HS-27A (cell line): ENCODE measurements at places on chromosomes 1 and 21.

DNA sequence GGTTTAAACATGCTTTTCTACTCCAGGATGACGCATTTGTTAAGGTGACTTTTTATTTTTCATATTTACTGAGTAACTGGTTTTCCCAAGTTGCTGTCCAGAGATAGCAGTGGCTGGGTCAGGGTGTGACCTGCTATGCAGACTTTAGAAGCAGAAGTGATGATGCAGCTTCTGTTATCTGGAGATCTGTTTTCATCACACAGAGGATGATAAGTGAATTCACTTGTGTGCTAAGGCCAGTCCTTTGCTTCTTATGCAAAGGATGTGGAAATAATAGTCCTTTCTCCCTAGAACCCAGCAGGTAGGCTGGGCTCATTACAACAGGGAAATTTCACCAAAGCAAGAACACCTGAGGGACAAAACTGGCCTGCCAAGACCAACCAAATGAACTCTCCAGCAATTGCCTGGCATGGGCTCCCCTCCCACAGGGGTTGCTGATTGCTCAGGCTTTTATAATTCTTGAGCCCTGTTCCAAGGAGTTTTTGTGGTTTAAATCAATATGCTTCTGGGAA lies 97.8 kb upstream of the LPGAT1 start:
- DNase-seq: no peak

GRCh38 chr1:243977094-243977493 lies 74.0 kb upstream of the ZBTB18 start:
- DNase-seq: no peak

- DNase-seq: no peak
These were observed 6.0 kb downstream of the HNRNPU start for GRCh38 chr1:244858357-244858756.

DNA sequence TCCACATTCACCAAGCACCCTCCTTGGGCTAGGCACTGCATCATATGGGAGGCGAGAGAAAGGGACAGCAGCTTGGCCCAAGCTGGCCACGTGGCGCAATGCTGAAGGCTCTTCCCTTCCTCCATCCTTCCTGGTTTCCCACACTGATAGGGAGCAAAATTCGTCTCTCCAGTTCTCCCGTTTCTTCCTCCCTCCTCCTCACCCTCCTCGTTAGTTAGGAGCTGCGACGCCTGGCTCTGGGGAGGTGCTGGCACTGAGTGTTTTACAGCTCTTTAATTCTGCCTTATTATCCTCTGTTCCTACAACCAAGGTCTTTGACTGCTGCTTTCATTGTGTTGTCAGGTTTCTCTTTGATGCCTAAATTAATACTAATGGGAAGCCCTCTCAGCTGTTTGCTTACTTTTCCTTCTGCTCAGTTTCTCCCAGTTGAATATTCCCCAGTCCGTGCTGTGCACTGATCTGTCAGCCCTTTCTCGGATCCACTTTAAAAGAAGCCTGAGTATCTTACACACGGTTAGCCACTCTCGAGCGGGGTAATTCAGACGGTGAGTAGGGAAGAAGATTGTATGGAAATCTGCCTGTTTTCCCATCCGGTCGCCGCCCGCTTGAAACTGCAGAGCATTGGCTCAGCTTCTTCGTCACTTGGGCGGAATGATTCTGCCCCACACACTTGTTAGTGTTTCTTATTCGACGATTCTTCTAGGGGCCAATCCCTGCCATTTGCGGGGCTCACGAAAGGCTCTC lies 56.2 kb upstream of the SMYD2 start:
- DNase-seq: no peak

DNA sequence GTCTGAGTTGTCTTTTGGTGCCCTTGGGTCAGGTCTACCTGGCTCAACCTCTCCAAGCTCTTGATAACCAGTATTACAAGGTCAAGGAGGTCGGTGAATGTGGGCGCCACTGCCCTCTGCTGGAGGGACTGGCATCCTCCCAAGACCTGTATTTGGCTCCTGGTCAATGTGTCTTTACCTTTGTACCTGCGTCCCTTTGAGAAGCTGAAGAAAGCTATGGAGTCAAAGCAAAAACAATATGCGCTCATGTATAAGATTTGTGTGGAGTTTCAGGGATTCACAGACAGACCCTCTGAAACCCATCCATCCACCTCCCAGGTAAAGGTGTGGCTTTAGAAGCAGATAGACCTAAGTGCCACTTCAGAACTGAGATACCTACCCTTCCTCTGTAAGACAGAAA lies 61.8 kb upstream of the NBL1 start:
- no peak for DNase-seq

DNA sequence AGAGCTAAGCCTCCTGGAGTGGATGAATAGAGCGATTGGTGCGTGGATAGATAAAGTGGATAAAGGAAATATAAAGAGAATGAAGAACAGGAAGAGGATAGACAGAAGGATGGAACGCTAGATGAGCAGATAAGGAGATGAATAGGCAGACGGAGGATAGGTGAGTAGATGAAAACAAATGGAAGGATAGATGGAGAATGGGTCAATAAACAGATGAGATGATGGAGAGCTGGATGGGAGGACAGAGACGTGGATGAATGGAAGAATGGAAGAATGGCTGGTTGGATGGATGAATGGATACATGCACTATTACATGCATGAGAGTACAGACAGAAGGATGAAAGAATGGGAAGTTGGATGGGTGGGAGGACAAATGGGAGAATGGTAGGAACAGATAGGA lies 35.2 kb upstream of the EDN2 start:
- no peak for DNase-seq

GRCh38 chr1:90710579-90711536 lies 6.2 kb downstream of the BARHL2 start:
- no peak for DNase-seq

DNA sequence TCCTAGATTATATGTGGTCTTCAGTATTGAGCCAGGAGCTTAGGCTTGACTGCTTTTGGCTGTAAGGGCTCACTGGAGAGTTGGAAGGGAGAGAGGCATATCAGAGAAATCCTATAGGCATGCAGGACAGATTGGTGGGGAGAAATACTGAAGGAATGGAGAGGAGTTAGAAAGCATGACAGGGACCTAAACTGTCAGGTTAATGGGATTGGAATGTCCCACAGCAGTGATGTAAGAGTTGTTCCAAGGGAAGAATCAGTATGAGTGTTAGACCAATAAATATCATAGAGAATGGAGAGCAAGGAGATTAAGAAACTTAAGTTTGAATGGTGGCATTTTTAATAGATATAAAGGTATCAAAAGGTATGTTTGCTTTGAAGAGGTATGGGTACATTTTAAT lies 39.7 kb downstream of the SLC35A3 start:
- DNase-seq: no peak

DNA sequence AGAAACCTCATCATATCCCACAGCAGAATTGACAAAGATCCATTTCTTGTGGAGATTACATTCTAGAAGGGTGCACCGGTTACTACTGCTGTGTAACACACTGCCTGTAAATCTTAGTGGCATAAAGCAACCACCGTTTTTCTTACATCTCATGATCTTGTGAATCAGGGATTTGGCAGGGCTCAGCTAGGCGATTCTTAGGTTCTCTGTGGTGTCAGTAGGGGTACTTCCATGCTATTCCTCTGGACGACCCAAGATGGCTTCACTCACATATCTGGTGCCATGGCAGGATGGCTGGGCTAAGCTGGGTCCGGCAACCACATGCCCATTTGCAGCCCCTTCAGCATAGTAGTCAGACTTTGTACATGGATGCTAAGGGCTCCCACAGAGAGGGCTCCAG lies 179.8 kb upstream of the TMEM51 start:
- no peak for DNase-seq

DNA sequence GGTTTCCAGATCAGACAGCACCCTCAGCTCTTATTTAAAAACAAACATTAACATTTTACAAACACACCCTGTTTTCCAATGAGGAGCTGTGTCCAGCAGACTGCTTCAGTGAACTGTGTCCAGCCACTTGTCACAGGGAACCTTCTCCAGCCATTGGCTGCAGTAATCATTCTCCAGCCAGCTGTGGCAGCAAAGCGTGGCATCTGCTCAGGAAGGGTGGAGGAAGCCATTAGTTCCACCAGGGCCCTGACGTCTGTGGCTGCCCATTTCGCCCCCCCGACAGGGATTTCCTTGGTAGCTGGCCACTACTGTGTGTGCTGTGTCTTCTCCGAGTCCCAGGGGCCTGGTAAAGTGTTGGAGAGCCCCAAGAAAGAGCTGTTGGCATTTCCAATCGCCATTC lies 62.9 kb upstream of the SELENON start:
- no peak for DNase-seq

GRCh38 chr1:221444346-221444745 lies 297.5 kb downstream of the DUSP10 start:
- DNase-seq: no peak

DNA sequence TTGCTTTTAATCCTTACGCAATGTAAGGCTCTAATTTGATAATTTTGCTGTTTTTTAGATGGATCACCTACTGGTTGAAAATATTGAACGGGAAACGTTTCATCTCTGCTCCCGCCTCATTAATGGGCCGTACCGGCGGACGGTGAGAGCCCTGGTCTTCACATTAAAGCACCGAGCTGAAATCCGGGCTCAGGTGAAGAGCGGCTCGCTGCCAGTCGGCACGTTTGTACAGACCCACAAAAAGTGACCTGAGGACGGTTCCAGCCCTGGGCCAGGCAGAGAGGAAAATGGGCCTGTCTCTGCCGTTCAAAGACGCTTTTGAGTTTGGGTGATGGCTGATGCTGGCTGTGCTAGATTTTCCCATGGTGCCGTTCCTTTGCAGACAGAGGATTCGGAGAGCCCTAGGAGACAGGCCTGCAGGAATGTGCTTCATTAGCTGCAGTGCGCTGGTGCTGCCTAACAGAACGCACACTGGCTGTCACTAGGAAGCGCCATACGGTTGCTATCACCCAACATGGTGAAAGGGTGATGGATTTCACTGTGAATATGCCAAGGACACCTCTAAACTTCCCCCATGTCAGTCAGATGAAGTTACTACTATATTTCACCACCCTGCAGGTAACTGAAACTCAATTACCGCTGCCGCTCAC lies 42.9 kb downstream of the TCEANC2 start:
- no peak for DNase-seq

DNA sequence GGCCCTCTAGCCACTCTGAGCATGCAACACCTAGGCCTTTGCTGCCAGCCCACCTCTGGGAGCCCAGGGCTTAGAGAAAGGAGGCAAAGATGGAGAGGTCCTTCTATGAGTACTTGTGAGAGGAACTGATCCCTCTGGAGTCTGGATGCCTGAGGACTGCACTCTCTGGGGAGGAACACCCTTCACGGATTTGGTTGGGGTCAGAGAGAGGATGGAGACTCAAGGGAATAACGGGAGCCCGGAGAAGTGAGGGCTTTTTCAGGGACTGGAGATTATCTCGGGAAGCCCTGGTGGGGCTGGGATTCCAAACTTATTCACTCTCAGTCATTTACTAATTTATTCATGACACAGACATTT lies 413 bp upstream of the C1orf232 start:
- no peak for DNase-seq

- no peak for DNase-seq
These were observed 23.3 kb upstream of the PAX7 start for GRCh38 chr1:18607289-18607760.

- no peak for DNase-seq
These were observed 504.1 kb upstream of the PKN2 start for GRCh38 chr1:88179943-88180342.

DNA sequence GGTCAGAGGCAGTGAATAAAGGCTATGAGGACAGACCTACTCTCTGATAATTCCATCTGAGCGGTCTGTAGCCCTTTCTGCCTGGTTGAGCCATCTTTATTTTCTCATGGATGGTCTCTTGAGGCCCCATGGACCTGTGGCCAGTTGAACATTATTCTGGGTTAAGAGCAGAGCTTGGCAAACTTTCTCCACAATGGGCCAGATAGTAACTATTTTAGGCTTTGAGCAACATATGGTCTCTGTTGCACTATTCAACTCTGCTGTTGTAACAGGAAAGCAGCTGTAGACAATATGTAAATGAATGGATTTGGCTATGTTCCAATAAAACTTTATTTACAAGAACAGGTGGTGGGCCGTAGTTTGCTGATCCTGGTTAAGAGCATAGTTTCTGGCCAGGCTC lies 62.7 kb downstream of the KAZN start:
- no peak for DNase-seq

DNA sequence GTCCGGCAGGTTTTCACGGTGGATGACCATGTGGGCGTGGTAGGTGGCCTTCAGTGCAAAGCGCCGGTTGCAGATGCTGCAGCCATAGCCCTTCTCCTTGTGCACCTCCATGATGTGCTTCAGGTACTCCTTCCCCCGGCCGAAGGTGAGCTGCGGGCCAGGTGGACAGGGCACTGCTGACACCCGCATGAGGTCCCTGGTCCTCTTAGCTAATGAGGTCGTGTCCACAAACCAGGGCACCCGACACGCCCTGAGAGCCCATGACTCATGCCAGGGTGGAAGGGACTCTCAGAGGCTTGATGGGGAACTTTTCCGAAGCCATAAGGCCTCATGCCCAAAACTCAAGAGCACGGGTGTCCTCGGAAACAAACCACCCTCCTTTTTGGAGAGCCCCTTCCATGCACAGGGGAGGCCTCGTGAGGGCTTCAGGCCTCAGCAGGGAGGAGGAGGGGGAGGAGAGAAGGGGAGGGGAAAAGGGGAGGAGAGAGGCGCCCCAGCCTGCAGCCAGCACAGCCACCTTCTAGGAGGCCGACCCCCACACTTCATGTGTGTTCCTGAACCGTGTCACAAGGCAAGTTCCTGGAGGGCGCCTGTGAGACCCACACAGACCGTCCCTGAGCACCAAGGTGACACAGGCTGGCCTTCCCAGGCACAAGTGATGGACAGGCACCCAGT lies 54.4 kb upstream of the RIPK4 start:
- no peak for DNase-seq

DNA sequence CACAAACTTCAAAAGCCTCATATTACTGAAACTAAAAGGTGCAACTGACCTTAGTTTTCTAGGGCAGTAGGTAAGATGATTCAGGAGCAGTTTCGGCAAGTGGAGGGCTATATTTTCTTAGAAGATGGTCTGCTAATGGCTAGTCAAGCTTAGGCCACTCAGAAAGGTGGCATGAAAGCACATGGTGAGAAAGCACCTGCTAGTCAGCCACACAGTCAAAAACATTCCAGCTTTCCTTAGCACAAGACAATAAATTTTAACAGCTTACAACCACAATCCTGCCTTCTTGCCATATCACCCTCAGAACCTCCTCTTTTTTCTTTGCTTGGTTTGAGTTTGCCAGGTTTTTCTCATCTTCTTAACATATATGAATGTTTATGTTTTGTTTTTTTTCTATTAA lies 81.1 kb upstream of the SLFNL1 start:
- DNase-seq: no peak

GRCh38 chr1:63828322-63829044 lies 54.7 kb downstream of the ROR1 start:
- no peak for DNase-seq

DNA sequence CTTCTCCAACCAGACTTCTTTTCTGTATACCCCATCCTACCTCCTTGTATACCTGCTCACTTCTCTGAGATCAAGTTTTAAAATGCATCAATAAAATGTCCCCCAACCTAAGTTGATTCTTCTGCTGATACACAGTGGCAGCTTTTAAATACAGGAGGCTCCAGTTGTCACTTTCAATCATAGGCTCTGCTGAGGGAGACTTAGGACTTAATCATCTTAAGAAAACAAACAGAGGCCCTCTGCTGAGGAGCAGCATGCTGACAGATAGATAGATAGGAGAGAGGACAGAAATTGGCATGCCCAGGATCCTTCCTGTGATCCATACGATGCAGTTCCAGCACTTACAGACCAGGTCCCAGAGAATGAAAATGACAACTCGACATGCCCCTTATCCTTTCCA lies 311.0 kb upstream of the PROX1 start:
- DNase-seq: no peak
